ENCODE measurements at places on chromosomes 5 and 9. TPM values are rescaled to one million over a fixed set of nuclear protein-coding genes. Genes with fewer than 3 reads are reported as not detected.

NOXA1 gene
- total RNA-seq: not detected

PCDHA11 gene
- total RNA-seq: 1.9 TPM

DNA sequence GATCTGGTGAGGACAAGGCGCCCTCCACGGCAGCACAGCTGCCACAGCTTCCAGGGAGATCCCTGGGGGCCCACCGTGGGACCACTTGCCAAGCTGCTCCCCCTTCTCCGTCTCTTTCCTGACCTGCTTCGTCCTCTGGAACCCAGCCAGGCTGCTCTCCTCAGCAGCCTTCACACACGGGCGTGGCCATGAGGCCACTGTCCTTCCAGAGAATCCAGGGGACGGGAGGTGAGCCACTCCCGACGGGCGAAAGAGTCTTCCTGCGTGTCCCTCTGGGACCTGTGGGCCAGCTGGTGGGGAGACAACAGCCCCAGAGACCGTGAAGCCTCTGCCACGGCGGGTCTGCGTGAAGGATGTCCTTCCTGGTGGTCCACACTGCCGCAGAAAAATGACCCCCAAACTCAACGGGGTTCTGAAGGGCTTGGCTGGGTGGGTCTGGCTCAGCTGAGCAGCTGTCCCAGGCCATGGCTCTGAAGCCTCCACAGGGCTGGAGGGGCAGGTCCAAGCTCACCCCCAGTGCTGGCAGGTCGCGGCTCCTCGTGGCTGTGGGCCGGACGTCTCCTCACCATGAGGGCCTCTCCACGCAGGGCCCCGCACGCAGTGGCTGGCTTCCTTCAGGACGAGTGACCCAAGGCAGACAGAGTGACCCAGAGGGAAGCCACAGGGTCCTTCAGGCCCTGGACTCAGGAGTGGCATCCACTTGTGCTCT, 47.4 kb upstream of the NKD2 start:
- no peak for DNase-seq

DNA sequence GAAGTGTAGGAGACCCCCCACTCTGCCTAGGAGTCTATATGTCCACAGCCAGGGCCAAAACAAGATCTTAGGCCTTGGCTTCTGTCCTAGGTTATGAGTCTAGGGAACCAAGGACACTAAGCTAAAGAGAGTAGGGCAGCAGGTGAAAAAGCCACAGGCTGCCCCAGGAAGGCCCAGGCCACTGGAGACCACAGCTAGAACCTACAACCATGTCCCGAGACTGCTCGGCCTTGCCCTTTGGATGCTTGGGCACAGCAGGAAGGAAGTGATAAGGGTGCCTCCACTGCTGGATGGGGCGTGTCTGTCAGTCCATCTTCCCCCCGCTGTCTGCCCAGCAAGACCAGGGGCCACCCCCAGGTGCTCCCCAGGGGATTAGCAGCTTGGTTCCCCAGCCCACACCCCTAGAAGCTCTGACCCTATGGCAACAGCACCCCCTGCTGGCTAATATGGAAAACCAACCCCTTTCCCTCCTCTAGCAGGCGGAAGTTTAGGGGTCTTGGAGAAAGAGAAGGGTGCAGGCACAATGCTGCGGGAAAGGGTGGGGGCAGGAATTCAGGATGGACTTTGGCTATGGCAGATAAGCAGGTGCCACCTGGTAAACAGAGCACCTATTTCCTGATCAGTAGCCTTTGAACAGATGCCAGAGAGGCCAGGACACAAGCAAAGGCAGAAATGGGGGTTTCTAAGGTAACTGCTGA, 10.5 kb upstream of the IRF1 start:
- peak; percentile 86 for DNase-seq

DNA sequence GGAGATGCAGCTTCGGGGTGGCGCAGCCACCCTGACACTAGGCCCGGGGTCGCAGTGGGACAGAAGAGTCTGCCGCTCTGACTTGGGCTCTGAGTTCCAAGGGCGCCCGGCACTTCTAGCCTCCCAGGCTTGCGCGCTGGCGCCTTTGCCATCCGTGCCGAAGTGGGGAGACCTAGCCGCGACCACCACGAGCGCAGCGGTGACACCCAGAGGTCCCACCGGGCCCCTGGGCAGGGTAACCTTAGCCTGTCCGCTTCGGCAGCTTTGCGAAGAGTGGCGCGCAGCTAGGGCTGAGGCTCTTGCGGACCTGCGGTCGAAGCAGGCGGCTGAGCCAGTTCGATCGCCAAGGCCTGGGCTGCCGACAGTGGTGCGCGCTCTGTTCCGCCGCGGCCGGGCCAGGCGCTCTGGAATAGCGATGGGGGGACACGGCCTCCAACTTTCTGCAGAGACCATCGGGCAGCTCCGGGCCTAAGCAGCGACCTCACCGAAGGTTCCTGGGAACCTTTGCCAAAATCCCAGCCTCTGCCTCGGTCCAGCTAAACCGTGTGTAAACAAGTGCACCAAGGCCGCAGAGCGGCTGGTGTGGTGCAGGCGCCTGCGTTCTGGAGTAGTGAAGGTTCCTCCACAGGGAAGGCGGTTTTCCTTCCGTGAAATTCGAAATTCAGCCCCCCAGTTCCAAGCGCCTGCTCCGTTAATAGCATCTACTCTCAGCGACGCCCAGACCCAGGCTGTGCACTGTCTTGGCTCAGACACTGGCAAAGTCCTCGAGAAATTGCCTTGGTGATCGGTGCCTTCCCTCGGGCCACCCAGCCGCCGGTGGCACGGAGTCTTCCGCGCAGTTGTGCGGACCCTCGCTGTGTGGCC, 7.4 kb downstream of the TLX3 start:
- peak; percentile 44 for DNase-seq

DNA sequence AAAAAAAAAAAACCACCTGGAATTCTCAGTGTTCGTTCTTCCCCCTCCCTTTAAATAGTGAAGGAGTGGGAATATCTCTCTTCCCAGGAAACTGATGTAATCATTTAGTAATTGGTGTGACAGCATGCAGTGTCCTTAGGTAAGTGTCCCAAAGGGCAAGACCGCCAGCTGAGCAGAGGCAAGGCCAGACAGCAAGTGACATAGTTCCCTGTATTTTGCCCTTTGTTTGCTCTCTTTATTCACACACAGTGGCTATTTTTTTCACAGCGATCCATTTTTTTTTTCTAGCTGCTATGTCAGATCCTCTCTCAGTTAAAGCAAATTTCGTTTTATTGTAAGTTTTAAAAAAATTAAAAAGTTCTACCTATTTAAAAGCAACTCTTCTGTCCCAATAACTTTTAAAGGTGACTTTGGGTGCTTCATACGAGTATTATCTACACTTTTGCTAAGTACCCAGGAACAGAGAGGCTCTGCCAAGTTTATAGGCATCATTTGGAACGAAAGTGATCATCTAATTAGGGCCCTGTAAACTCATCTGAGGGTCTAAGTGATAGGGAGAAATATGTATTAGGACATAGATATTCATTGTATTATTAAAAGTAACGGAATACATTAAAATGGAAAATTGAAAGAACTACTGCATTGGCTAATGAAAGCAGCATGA, 98.2 kb upstream of the ALDH1A1 start:
- peak; percentile 4 for DNase-seq

DNA sequence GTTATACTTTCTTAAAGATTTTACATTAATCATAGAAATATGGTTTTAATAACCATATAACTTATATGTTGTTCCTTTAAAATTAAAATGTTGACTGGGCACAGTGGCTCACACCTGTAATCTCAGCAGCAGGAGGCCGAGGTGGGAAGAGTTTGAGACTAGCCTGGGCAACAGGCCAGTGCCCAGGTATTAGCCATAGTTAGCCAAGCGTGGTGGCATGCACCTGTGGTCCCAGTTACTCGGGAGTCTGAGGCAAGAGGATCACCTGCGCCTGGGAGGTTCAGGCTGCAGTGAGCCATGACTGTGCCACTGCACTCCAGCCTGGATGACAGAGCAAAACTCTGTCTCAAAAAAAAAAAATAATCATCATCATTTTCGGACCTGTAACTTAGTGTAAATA, 133.5 kb downstream of the DTWD2 start:
- no peak for DNase-seq

CMBL gene
- 1.4 TPM for total RNA-seq

GRCh38 chr5:82225525-82226172, 52.5 kb downstream of the RPS23 start:
- peak; percentile 59 for DNase-seq
